ENCODE measurements at places on chromosomes 5 and 9. TPM values are rescaled to one million over a fixed set of nuclear protein-coding genes. Genes with fewer than 3 reads are reported as not detected.

KIF24 gene
- 3.7 TPM for total RNA-seq

NDUFS4 gene
- total RNA-seq = 95.9 TPM

CDC14B gene
- total RNA-seq = 26.6 TPM

ZBTB43 gene
- total RNA-seq = 21.9 TPM

S100Z gene
- total RNA-seq = not detected

TMEM174 gene
- total RNA-seq = not detected

TNFSF8 gene
- total RNA-seq = not detected

AK3 gene
- total RNA-seq = 42.7 TPM

WNT8A gene
- total RNA-seq = 0.26 TPM

DNA sequence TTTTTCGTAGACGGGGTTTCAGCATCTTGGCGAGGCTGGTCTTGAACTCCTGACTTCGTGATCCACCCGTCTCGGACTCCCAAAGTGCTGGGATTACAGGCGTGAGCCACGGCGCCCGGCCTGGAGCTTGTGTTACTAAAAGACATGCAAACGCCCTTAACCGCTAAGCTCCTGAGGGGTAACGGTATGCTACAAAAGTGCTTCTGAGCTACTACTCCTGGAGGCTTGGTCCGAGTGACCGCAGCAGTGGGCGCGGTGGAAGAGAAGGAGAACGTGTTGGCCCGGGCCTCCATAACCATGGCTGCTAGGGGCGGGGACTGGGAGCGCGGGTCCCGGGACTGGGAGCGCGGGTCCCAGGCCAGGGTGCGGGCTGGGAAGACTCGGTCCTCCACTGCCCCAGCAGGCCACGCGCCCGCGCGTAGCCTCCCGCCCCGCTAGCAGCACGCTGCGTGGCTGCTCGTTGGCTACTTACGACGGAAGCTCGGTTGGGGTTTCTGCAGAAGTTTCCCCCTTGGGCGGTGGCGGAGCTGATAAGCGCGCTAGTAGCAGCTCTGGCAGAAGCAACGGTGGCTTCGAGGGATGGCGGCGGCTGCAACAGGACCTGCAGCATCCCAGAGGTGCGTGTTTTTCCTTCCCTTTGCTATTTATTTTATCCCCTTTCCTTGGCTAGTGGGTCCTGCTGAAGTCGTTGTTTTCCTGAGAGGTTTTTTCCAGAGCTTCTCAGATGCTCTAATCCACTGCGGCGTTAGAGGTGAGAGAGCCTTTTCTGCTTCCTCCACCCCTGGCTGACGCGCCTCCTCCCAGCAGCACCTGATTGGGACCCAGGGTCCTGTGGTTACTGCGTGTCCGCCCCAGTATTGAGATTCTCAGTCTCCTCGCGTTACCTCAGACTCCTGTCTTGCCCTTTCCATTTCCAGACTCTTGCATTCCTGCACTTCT is 69.2 kb upstream of the CCDC180 start:
- DNase-seq = peak; percentile 84

DNA sequence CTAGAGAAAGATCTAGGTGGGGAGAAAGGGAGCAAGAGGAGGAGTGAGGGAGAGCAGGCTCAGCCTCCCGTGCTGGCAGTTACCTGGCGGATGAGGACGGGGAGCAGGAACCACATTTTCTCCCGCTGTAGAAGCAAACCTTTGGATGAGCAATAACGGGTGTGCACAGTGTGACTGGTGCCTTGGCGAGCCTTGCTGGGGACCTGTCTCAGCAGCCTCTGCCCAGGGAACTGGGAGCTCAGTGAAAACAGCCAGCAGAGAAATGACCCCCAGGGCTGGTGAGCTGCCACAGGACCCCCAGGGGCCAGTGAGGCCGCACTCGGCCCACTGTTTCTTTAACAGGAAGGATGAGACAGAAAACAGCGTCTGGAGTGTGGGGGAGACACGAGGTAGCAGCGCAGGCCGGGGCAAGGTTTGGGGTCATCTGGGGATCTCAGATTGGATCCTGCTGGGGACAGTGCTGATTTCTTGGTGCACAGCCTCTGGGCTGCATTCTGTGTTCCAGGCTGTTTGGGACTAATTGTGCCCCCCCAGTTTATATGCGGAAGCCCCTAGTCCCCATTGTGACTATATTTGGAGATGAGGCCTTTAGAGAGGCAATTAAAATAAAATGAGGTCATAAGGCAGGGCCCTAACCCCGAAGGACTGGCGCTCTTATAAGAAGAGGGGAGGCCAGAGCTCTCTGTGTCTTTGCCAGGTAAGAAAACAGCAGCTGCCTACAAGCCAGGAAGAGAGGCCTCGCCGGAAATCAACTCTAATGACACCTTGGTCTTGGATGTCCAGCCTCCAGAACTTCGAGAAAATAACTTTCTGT is 118.8 kb upstream of the PHYKPL start:
- no peak for DNase-seq

GRCh38 chr5:10111571-10111970 is 138.1 kb downstream of the ATPSCKMT start:
- peak; percentile 77 for DNase-seq

DNA sequence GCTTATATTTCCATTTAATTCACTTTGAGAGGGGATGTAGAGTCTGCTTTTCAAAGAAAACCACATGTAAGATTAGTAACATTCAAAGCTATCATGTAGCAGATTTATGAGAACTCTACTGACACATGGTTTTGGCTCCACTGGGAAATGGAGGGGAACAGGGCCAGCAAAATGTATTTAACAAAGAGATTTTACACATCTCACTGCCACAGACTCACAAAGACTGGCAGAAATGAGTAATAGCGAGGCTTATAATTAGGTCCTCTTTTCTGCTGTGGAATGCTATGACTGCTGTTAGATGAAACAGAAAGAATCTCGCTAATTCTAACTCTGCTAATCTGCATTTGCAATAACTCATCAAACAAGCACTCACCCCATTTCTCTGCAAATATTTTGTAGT is 4.5 kb downstream of the DAP start:
- no peak for DNase-seq

DNA sequence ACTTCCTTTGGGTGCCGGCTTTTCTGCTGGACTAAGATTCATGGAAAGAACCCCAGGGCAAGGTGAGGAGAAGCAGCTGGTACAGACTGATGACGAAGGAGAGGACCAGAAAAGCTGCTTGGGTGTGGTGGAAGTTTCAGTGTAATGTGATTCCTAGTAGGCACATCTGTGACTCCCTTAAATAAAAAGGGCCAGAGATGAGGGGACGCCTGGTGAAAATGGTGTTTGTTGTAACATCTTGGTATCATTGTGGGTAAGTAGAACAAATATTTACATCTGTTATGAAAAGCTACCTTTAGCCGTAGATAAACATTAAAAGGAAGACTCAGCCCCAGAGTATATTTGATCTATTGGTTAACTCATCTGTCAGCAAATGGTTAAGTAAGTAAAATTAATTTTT is 33.8 kb downstream of the OTULINL start:
- DNase-seq = no peak

GRCh38 chr5:66209350-66209749 is 65.2 kb downstream of the SREK1 start:
- DNase-seq = peak; percentile 64

DNA sequence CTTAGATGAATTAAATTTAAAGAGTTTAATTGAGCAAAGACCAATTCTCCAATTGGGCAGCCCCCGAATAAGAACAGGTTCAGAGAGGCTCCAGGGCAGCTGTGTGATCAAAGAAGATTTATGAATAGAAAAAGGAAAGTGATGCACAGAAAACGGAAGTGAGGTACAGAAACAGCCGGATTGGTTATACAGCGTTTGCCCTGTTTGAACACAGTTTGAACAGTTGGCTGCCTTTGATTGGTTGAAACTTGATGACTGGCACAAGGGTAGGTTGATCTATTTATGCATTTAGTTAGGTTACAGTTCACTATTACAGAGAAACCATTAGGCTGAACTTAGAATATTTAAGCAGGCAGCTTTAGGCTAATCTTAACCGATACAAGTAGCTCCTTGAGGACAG is 29.5 kb downstream of the NIM1K start:
- no peak for DNase-seq

- no peak for DNase-seq
Observed at GRCh38 chr9:17216011-17216410, 81.2 kb downstream of the CNTLN start.

DNA sequence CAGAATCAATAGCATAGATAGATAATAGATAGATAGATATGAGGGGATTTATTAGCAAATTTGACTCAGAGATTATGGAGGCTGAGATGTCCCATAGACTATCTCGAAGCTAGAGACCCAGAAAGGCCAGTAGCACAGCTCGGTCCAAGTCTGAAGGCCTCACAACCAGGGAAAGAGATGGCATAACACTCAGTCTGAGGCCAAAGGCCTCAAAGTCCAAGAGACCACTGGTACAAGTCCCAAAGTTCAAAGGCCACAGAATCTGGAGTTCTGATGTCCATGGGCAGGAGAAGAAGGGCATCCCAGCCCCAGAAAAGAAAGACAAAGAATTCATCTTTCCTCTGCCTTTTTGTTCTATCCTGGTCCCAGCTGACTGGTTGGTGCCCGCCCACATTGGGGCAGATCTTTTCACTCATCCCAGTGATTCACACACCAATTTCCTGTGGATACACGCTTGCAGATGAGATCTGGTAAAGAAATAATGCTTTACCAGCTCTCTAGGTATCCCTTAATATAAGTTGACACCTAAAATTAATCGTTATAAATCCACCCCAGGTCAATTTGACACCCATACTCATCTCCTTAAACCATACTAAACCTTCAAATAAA is 127.8 kb upstream of the FBN2 start:
- no peak for DNase-seq

DNA sequence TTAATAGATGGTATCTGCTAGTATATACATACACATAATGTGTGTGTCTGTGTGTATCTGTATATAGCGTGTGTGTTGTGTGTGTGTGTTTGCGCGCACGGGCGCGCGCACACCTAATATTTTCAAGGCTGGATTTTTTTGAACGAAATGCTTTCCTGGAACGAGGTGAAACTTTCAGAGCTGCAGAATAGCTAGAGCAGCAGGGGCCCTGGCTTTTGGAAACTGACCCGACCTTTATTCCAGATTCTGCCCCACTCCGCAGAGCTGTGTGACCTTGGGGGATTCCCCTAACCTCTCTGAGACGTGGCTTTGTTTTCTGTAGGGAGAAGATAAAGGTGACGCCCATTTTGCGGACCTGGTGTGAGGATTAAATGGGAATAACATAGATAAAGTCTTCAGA is 757 bp downstream of the FXN start:
- no peak for DNase-seq

GRCh38 chr9:132509928-132510874 is 72.2 kb upstream of the BARHL1 start:
- no peak for DNase-seq

DNA sequence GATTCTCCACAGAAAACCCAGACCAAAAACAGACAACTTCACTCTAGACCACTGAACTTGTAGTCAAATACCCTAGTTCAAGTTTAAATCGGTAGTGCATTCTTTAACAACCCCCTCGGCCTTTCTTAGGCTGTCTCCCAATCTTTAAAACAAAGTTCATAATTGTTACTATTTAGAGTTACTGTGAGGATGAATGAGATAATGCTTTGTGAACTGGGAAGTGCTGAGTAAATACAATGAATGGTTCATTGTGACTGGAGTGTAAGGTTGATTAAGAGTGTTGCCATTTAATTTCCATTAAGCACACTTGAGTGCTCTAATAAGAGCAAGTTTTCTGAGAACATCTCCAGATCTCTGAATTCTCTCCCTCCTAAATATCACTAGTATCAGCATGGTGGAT is 228.8 kb upstream of the PIK3R1 start:
- no peak for DNase-seq

DNA sequence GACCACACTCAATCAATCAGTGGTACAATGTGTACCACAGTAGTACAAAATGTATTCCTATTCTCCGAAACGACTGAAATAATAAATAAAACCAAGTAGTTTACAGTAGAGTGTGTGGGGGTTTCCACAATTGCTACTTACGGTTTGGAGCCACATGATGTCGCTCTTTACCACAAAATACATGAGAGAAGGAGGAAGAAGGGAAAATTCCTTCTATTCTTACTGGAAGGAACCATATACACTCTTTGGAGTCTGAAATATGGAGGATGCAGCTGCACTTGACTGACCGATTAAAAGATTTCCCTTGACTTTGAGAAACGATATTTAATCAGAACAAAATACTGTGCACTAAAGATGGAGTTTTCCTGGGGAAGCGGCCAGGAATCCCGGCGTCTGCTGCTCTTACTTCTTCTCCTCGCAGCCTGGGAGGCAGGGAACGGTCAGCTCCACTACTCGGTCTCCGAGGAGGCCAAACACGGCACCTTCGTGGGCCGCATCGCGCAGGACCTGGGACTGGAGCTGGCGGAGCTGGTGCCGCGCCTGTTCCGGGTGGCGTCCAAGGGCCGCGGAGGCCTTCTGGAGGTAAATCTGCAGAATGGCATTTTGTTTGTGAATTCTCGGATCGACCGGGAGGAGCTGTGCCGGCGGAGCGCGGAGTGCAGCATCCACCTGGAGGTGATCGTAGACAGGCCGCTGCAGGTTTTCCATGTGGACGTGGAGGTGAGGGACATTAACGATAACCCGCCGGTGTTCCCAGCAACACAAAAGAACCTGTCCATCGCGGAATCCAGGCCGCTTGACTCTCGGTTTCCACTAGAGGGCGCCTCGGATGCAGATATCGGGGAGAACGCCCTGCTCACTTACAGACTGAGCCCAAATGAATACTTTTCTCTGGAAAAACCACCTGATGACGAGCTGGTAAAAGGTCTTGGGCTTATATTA is at the start of gene PCDHA4:
Gene PCDHA4 (plus strand): TSS at position 235 of the 942 bp plus-strand sequence.
- peak; percentile 84 for DNase-seq

- DNase-seq = peak; percentile 67
Observed at GRCh38 chr5:22852807-22853660, at the start of gene CDH12. TSS of gene CDH12 (minus strand) at chr5:22853344.

DNA sequence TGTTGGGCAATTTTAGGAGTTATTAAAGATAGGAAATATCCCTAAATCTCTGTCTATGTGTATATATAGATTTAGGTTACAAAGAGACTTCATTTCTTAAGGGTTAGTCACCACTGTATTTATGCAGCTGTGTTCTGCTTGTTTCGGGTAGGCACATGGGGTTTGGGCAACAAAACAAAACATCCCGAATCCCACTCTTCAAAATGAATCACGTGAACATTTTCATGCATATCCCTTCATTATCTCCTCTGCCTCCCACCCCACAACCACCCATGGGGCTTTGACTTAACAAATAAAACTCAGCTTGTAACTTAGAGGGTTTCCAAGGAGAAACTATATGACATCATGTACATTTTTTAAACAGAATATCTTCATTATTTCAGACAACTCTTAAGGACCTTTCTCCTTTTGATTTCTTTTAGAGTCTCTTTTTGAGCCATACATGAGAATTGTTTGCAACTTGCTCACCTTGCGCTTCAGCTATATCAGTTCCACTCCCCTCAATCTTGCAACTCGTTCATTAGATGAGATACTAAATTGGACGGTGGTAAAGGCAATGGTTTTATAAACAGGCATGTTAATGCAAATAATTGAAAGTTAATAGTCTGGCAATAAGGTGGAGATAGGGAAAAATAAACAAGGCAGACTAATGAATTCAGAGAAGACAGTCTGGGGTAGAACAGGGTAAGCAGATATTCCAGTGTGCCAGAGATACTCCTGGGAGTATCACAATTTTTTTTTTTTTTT is 136.7 kb downstream of the CD180 start:
- no peak for DNase-seq

DNA sequence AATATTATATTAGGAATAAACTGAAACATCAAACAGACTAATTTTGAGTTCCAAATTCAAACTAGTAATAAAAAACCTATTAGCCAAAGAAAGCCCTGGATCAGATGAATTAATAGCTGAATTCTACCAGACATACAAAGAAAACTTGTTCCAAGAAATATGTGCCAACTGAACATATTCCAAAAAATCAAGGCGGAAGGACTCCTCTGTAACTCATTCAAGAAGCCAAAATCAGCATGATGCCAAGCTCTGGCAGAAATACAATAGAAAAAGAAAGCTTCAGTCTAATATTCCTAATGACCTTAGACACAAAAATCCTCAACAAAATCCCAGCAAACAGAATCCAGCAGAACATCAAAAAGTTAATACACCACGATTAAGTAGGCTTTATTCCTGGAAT is 619.1 kb upstream of the COX7C start:
- DNase-seq = no peak
